ENCODE measurements at places on chromosomes 7 and 10. TPM values are rescaled to one million over a fixed set of nuclear protein-coding genes. Genes with fewer than 3 reads are reported as not detected.

Gene CRYGN
- 0.43 TPM for total RNA-seq

Gene AZGP1
- total RNA-seq = 35.6 TPM

Gene SH2D4B
- total RNA-seq = 0.15 TPM

Gene PITX3
- 0.61 TPM for total RNA-seq

Gene GHRHR
- total RNA-seq = 3.1 TPM

Gene CALCR
- 0.10 TPM for total RNA-seq

Gene DHX32
- total RNA-seq = 37.2 TPM

Gene VAX1
- not detected for total RNA-seq

Gene SOSTDC1
- 3.1 TPM for total RNA-seq

DNA sequence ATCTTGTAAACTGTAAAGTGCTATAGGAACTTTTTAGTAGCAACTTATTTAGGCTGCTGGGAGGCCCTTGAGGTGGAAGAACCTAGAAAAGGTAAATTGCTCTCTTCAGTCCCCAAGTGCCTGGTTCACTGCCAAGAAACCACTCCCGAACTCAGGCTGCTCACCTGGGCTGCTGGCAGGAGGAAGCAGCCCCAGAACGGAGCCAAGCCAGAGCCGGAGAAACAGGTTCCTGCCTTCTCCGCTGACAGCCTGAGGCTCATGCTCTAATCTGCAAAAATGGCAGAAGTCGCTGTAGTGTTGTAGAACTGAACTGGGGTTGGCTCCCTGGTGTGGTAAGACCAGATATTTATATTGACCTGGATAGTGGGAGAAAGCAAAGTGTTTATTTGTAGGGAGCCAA lies 136.0 kb downstream of the CUL2 start:
- no peaks in the 10 kb centered on the region for H3K27me3 ChIP-seq
- H3K27ac ChIP-seq = peak overlapping the region; percentile 76
- no peak for DNase-seq
- no peaks in the 10 kb centered on the region for H3K4me1 ChIP-seq
- H3K36me3 ChIP-seq = no peaks in the 10 kb centered on the region

GRCh38 chr7:318878-319661 lies 29.1 kb downstream of the FOXL3 start:
- H3K4me1 ChIP-seq = peaks cover 17% of the 10 kb centered on the region
- H3K27ac ChIP-seq = peak overlapping the region; percentile 28
- no peaks in the 10 kb centered on the region for H3K27me3 ChIP-seq
- no peak overlapping the region for H3K4me3 ChIP-seq
- H3K36me3 ChIP-seq = no peaks in the 10 kb centered on the region

DNA sequence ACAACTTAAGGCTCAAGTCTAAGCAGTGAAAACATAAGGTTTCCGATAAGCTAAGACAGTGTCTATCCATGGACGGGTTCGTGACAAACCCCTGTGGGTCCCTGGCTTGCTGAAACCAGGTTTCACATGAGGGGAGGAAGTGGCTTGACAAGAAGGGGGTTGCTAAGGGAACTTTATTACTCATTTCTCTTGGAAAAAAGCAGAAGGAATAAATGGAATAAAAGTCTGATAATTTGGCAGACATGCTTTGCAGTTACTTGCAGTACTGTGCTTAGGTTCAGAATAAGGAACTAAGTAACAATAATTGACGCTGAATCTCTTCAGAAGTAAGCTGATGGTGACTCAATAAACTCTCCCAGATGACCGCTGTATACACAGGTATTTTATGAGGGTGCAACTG lies 34.7 kb downstream of the RBM17 start:
- no peak overlapping the region for H3K4me3 ChIP-seq
- DNase-seq = no peak
- no peak overlapping the region for H3K27ac ChIP-seq
- H3K27me3 ChIP-seq = no peaks in the 10 kb centered on the region
- no peaks in the 10 kb centered on the region for H3K4me1 ChIP-seq

- H3K27ac ChIP-seq = peak overlapping the region; percentile 99
- DNase-seq = peak; percentile 96
- peak overlapping the region; percentile 95 for H3K4me3 ChIP-seq
- no peaks in the 10 kb centered on the region for H3K36me3 ChIP-seq
- no peaks in the 10 kb centered on the region for H3K27me3 ChIP-seq
Observed at GRCh38 chr10:50621968-50622705, 1.6 kb downstream of the SGMS1 start.

DNA sequence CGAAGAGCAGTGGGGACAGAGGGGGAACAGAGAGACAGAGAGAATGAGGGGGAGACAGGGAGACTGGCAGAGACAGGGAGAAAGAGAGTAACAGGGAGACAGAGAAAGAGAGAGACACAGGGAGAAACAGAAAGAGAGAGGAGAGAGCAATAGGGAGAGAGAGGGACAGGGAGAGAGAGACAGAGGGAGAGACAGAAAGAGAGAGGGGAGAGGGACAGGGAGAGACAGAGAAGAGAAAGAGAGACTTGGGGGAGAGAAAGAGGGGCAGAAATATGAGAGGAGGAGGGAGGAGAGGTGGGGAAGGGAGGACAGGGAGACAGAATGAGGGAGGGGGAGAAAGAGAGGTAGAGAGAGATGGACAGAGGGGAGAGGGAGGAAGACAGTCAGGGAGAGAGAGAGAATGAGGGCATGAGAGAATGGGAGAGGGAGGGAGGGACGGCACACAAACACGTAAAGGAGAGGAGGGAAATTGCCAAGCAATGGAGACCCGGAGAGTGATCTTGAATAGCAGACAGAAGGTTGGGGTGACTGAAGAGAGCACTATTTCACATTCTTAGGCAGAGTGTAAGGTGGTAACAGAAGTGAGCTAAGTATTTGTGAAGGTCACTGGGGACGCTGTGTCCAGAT lies 33.3 kb upstream of the KCNMA1 start:
- no peaks in the 10 kb centered on the region for H3K4me1 ChIP-seq
- H3K27ac ChIP-seq = no peak overlapping the region
- H3K27me3 ChIP-seq = no peaks in the 10 kb centered on the region
- DNase-seq = no peak

- peak overlapping the region; percentile 97 for H3K27ac ChIP-seq
- peak; percentile 64 for DNase-seq
- H3K36me3 ChIP-seq = no peaks in the 10 kb centered on the region
- H3K4me1 ChIP-seq = peaks cover 61% of the 10 kb centered on the region
- H3K4me3 ChIP-seq = peak overlapping the region; percentile 95
Observed at GRCh38 chr10:6200734-6201515, 1.8 kb upstream of the PFKFB3 start.

GRCh38 chr10:30732671-30733070 lies 103.1 kb upstream of the LYZL2 start:
- H3K36me3 ChIP-seq = no peaks in the 10 kb centered on the region
- no peaks in the 10 kb centered on the region for H3K27me3 ChIP-seq
- H3K4me3 ChIP-seq = no peak overlapping the region
- H3K27ac ChIP-seq = no peak overlapping the region
- no peak for DNase-seq
- no peaks in the 10 kb centered on the region for H3K4me1 ChIP-seq

DNA sequence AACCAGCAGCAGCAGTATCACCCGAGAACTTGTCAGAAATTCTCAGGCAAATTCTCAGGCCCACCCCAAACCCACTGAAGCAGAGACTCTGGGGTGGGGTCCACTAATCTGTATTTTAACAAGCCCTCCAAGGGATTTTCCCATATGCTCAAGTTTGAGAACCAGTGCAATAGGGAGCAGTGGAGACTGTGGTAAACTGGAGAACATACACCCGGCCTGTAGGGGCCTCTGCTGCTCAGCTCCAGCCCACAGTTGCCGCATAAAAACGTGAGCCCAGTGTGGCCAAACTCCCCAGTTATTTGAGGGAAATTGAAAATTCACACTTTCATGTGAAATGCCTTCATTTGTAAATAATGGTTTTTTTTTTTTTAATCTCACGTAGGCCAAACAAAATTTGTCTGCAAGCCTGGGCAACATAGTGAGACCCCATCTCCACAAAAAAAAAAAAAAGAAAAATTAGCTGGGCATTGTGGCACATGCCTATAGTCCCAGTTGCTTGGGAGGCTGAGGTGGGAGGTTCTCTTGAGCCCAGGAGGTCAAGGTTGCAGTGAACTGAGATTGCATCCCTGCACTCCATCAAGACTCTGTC lies 97.6 kb upstream of the ZMIZ1 start:
- DNase-seq = no peak
- H3K27ac ChIP-seq = no peak overlapping the region
- H3K4me3 ChIP-seq = no peak overlapping the region
- peaks cover 33% of the 10 kb centered on the region for H3K4me1 ChIP-seq
- no peaks in the 10 kb centered on the region for H3K27me3 ChIP-seq

- H3K27me3 ChIP-seq = no peaks in the 10 kb centered on the region
- H3K36me3 ChIP-seq = no peaks in the 10 kb centered on the region
- no peak overlapping the region for H3K4me3 ChIP-seq
- H3K4me1 ChIP-seq = no peaks in the 10 kb centered on the region
- no peak for DNase-seq
Observed at GRCh38 chr10:30897048-30897447, 134.6 kb downstream of the ZNF438 start.

GRCh38 chr10:37872955-37873354 lies 15.5 kb upstream of the ZNF248 start:
- no peak overlapping the region for H3K4me3 ChIP-seq
- H3K27ac ChIP-seq = no peak overlapping the region
- no peaks in the 10 kb centered on the region for H3K36me3 ChIP-seq
- H3K27me3 ChIP-seq = no peaks in the 10 kb centered on the region

DNA sequence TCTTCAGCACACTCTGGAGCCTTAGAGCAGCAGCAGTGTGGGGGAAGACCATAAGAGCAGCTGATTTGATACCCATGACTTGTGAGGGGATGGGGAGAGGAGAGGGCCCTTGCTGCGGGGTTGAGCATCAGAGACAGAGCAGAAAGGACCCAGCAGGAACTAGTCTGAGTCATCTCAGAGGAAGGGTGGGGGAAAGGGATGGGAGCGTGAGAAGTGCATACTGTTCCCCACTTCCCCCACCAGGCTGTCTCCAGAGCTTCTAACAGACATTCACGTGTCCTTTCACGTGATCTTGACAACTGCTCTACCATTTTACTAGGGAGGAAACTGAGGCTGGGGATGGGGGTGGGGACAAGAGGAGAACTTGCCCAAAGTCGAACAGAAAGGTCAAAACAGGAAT lies 38.7 kb downstream of the FAM241B start:
- DNase-seq = no peak
- no peaks in the 10 kb centered on the region for H3K4me1 ChIP-seq
- no peaks in the 10 kb centered on the region for H3K27me3 ChIP-seq
- no peaks in the 10 kb centered on the region for H3K36me3 ChIP-seq
- H3K27ac ChIP-seq = no peak overlapping the region

DNA sequence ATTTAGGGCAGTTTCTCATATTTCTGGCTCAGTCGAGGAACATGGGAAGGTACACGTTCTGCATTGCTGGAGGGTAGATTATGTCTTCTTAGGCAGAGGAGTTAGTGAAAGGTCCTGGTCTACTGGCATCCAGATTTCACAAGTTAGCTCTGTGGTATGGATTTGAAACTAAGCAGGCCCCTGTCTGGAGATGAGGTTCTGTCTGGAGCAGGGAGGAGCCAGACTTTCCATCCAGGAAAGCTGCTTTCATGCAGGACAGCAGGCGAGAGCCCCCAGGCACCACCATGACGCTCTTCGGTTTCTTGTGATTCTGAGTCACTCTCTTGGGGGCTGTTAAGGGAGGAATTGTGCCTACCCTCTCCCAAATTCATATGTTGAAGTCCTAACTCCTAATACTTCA lies 184.3 kb downstream of the KIAA1217 start:
- no peaks in the 10 kb centered on the region for H3K4me1 ChIP-seq
- no peaks in the 10 kb centered on the region for H3K27me3 ChIP-seq
- H3K27ac ChIP-seq = no peak overlapping the region
- DNase-seq = no peak
- H3K36me3 ChIP-seq = no peaks in the 10 kb centered on the region

DNA sequence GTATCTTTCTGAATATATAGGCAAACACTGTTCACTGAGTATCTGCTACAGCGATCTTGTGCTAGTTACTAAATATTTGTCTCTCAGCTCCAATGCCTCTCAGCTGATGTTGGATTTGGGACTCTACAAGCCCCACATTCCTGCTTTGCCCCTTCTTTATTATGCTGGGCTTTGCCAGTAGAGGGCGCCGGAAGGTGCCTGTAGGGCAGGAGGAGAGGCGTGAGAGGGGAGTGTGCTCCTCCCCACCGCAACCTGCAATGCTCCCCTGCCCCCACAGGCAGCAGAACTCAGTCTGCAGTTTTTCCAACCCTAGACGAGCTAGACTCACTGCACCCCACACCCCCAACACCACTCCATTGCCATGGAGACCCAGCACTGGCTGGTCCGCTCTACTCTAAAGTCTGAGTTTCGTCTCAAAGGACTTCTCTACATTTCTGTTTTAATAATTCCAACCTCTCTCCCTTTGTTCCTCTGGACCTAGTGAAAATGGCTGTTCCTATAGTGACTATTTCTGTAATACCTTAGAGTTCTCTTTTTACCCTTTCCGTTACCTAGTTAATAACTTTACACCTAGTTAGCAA lies 337.6 kb downstream of the CCSER2 start:
- no peaks in the 10 kb centered on the region for H3K4me1 ChIP-seq
- no peaks in the 10 kb centered on the region for H3K27me3 ChIP-seq
- no peak overlapping the region for H3K27ac ChIP-seq

GRCh38 chr7:17580141-17580540 lies 281.7 kb downstream of the AHR start:
- no peaks in the 10 kb centered on the region for H3K4me1 ChIP-seq
- no peaks in the 10 kb centered on the region for H3K36me3 ChIP-seq
- no peak overlapping the region for H3K27ac ChIP-seq
- H3K27me3 ChIP-seq = no peaks in the 10 kb centered on the region
- DNase-seq = no peak

DNA sequence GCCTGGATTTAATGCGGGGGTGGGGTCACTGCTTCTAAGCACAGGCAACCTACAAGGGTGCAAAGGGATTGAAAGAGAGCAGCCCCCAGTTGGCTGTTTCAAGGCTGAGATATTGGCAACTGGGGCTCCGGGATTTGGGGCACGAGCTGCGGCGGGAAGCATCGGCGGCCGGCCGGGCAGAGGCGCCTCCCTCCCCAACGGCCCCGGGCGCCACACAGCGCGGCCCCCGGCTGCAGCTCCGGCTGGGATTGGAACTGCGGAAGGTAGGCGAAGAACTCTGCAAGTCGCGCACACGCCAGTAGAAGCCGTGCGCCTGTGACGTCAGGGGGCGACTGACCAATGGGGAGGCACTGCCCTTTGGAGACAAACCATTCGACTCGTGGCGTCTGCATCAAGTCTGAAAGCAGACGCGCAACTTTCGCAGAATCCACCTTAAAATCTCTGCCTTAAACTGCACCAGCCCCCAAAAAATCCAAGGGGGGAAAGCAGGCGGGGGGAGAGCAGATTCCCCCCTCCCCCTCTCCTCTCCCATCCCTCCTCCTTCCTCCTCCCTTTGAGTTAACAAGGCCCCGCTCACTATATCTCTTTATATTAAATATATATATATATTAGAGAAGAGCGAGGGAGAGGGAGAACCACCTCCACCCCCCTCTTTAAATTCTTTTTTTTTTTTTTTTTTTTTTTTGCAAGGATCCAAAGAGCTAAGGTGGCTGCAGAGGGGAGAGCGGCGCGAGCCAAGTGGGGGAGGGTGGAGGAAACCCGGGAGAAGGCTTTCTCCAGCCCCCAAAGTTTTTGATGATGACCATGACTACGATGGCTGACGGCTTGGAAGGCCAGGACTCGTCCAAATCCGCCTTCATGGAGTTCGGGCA lies at the start of gene DLX6:
TSS of gene DLX6 (plus strand) at position 371 of the 872 bp plus-strand sequence. CDS start at position 796, 425 bp downstream.
- DNase-seq = peak; percentile 82
- no peak within 1 kb of the TSS for H3K27ac ChIP-seq
- peaks cover 32% of the 10 kb centered on the region for H3K27me3 ChIP-seq
- H3K4me3 ChIP-seq = peak within 1 kb of the TSS; percentile 19
- H3K36me3 ChIP-seq = no peaks in the 10 kb centered on the region
